ENCODE measurements at places on chromosomes 11 and 22.

DNA sequence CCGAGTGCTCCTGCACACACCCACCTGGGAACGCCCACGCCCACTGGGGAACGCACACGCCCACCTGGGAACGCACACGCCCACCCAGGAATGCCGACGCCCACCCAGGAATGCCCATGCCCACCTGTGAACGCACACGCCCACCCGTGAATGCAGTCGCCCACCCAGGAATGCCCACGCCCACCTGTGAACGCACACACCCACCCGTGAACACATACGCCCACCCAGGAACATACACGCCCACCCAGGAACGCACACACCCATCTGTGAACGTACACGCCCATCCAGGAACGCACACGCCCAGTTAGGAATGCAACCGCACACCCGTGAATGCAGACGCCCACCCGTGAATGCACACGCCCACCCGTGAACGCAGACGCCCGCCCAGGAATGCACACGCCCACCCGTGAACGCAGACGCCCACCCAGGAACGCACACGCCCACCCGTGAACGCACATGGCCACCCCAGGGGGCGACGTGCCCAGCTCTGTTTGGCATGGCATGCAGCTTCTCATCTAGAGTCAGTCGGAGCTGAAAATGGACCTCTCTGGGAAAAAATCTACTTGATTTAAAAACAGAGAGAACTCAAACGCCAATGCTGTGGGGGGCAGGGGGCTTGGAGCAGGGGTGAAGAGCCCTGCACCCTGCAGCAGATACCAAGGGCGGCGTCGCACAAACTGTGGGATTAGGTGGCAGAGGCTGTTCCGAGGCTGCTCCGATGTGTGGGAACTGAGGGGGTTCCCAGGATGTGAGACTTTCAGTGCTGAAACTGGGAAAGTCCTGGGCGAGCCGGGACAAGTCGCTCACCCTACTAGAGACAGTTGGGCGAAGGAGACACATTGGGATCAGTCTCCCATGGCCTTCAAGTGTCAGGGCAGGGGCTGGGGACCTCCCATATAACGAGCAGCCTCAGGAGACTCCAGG, 83.3 kb downstream of the MYEOV start:
- DNase-seq = no peak

GRCh38 chr11:75982309-75982708, 167.3 kb downstream of the UVRAG start:
- DNase-seq = no peak

GRCh38 chr22:30324014-30324730, 2.6 kb downstream of the TBC1D10A start:
- DNase-seq = no peak

- peak; percentile 14 for DNase-seq
These were observed 222.0 kb downstream of the DBX1 start for GRCh38 chr11:19938169-19938856.

DNA sequence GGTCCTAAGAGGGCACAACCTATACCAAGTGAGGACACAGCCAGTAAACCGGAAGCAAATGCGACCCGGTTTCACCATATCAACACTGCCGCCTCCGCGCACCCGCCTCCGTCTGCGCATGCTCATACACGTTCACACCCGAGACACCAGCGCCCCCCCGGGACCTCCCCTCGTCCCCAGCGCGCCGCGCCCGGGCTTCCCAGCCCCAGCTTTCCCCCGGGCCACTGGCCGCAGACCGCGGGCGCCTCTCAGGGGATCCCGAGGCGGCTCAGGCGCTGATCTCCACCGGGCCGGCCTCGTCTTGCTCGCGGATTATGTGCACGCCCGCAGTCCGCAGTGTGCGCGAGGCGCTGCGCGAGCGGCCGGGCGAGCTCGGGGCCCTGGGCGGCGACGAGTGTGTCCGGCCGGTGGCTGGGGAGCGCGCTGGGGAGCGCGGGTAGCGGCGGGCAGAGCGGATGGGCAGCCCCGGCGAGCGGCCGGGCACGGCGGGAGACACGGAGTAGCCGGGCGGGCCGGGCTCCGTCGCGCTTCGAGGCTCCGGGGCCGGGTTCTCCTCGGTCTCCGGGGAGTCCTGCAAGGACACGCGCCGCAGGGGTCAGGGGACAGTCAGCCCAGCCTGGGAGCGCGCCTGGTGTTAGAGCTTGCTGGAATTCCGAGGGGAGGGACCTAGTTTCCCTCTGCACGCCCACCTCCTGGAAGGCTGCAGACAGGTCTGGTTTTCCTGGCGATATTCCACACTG, 2.0 kb downstream of the HEPN1 start:
- DNase-seq = no peak

DNA sequence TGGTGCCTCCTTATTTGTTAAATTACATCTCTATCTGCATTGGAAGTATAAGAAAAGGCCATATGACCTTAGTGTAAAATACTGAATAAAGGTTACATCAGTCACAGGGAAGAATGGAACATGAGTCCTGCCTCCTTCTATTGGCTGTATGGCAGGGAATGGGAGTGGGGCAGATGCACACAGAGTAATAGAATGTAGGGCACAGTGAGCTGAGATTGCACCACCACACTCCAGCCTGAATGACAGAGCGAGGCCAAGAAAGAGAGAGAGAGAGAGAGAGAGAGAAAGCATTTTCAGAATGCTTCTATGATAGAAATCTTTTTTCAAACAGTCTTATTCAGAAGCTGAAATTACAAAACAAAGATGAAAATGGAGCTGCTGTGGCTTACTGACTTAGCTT, 58.8 kb downstream of the SLN start:
- DNase-seq = no peak

DNA sequence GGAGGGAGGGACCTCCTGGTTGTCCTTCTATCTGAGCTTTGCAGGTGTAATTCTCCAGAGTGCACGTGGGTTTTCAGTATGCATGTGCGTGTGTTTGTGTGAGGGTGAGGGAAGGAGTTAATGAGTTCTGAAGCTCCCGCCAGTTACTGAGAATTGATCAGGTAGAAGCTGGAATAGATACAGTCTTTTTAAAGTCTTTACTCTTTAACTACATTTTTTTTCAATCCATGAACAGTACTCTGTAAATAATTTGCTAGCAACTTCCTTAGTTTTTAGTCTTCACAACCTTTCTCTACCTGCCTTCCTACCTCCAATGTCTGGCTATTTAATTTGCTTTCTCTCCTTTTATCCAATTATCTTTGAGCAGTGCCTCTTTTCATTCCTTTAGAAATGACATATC, 25.5 kb downstream of the ARHGAP42 start:
- no peak for DNase-seq

DNA sequence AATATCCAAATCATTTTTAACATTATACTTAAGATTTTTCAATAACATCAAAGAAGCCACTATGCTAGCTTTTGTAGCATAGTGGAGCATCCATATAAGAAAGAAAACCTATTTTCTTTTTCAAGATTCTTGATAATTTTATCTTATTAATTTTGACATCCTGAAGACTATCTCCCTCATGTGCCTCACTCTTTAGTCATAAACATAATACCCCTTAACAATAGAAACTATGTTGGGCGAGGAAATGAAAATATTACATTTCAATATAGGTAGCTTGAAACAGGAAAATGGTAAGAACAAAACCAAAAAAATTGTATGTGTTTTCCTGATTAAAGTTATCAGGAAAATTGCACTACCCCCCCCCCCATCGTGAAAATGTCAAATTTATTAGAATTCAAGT, 40.1 kb downstream of the ELMOD1 start:
- no peak for DNase-seq

DNA sequence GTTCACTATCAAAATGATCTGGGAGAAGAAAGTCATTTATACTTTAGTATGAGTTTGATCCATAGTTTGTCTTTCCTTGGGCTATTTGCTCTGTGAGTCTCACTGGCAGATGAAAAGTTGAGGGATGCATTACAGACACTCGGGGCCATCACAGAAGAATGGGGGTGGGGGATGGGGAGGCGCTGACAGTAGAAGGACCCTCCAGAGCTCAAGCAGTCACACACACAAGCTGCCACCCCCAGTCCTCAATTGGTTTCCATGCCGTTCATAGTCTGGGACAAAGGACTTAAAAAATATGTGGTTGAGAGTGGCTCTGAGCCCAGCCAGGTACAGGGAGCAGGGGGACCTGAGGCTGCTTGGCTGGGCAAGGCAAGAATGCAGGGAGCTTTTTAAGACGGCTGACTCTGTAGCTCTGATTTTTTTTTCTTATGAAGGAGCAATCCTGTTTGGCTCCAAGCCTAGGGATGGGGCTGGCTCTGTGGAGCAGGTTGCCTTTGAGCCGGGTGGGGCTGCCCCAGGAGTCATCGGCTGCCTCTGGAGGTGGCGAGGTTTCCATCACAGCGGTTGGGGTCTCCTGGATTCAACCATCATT, 13.3 kb upstream of the ANO1 start:
- DNase-seq = no peak

GRCh38 chr11:103736315-103737036, 300.0 kb upstream of the DDI1 start:
- no peak for DNase-seq

DNA sequence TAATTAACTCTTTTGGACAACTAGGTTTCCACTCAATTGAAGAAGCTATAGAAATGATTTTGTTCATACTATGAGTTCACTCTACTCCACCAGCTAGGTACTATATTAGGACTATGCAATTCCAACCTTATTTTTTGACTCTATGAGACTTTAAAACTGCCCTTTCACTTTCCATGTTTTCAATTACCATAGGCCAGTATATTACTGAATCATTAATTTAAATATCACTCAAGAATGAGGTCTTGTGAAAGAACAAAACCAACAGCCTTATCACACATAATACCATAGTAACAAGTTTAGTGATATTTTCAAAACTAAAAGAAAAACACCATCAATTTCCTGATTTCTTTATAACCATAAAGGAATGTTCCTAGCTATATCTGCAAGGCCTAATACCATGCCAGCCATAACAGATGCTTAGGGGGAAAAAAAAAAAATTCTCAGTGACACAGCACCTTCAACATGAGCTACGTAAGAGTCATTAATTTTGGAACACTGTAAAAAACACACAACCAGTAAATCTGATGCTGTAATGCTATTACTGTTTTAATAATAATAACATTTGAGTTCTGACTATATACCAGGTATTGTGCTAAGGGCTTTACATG, 6.1 kb downstream of the DCUN1D5 start:
- DNase-seq = no peak

DNA sequence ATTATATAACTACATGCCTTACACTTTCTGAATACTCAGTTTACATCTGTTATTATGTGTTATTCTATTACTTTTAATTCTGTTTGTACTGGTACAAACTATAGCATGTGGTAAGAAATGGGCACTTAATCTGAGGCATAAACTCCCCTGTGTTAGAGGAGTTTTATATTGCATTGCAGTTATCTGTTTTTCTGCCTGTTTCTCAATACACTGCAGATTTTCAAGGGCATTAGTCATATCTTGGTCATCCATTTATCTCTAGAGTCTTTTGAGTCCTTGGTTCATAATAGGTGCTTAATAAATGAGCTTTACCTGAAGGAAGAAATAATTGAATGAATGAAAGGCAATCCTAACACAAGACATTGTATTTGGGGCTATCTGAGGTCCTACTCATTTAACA, 182.9 kb upstream of the CTSC start:
- DNase-seq = no peak

DNA sequence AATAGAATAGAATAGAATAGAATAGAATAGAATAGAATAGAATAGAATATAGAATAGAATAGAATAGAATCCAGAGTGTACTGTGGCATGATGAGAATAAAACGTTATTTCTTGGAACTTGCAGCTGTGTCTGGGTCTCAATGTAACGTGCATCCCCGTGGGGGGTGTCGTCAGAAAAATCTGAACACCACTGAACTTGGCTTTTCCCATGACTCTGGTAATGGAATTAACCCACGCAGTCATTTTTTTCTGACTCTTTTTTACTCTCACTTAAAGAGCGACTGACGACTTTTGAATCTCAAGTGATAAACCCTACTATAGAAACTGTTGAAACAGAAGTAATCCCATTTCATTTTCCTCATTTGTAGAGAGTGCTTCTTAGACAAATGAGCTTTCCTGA, 92.4 kb upstream of the BID start:
- DNase-seq = no peak

DNA sequence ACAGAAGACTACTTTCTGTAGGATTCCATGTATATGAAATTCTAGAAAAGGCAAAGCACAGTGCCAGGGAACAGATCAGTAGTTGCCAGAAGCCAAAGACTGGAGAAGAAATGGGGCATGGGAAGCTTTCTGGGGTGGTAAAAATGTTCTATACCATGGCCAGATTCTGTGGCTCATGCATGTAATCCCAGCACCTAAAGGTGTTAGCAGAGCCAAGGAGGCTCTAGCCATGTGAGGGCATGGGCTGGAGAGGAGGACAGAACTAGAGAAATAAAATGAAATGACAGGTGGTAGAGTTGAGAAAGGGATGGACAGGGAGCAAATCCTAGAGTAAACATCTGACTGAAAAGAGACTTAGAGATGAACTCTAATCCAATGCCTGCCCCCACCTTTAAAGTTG, 26.9 kb upstream of the HMGXB4 start:
- DNase-seq = no peak

DNA sequence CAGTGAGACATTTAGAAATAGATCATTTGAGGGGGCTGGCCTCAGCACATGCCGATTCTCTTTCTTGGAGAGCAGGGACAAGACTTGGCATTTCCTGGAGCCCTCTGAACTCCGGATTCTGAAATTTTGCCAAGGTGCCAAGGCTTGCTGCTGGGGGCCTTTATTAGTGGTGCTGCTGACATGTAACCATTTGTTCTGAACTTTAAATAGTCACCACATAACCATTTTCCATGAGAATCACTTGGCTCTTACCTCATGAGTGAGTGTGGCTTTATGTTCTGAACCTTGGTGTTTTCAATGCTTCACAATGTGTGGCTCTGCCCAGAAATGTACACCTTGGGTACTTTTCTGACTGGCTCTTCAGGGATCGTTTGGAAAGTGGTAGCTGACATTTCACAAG, 33.3 kb downstream of the SYT13 start:
- DNase-seq = no peak

DNA sequence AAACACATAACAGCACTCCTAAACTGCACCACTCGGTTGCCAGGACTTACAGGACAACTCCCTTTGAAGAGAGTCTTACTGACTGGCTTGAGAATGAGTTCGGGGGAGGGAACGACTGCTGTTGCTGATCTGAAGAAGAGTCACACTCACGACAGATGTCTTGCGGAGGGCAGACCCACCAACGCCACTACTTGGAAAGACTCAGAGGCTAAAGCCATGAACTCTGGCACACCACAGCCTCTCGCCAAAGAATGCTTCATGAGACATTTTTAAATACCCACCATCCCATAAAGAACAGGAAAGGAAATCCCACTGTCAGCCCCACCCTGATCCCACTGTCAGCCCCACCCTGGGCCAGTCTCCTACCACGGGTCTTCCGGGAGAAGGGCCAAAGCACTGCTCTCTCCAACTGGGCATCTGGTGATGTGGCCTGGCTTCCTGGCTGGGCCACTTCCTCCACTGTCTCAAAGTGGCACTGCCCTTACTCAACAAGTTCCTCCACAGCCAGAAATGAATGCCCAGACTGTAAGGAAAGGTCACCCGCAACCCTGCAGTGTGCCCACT, 73.6 kb downstream of the MICAL3 start:
- DNase-seq = no peak

DNA sequence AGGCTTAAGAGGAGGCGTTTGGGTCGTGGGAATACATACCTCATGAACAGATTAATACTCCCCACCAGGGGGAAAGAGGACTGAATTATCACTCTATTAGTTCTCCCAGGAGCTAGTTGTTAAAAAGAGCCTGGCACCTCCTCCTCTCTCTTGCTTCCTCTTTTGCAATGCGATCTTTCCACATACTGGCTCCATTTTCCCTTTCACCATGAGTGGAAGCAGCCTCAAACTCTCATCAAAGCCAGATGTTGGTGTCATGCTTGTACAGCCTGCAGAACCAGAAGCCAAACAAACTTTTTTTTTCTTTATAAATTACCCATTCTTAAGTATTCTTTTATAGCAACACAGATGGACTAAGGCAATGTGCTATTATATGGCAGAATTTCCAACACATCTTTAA, 258.5 kb downstream of the FAM76B start:
- no peak for DNase-seq

Measured in NCI-H1694 treated with DMSO at 0.1 percent for 48 hours (cell line).